ENCODE measurements at places on chromosomes 1 and 21. TPM values are rescaled to one million over a fixed set of nuclear protein-coding genes. Genes with fewer than 3 reads are reported as not detected.

TRIM63 gene
- total RNA-seq = not detected

LINGO4 gene
- not detected for total RNA-seq

LENEP gene
- total RNA-seq = not detected

NR5A2 gene
- total RNA-seq = under 0.01 TPM

RGS4 gene
- total RNA-seq = 919 TPM

AUNIP gene
- total RNA-seq = 5.6 TPM

PTPRF gene
- 66.5 TPM for total RNA-seq

PLEKHG5 gene
- 16.9 TPM for total RNA-seq

CADM3 gene
- total RNA-seq = not detected

TNN gene
- not detected for total RNA-seq

SHE gene
- total RNA-seq = 0.19 TPM

CFHR2 gene
- not detected for total RNA-seq

SLC35F3 gene
- not detected for total RNA-seq

PADI2 gene
- 0.19 TPM for total RNA-seq

MIXL1 gene
- total RNA-seq = not detected

SPATA46 gene
- total RNA-seq = not detected

KTI12 gene
- total RNA-seq = 19.2 TPM

EDN2 gene
- total RNA-seq = 0.28 TPM

OR2L2 gene
- total RNA-seq = not detected
